Activated B cell treated with CpG ODN at 0.5 μM for 24 hours (primary cell): ENCODE measurements at places on chromosomes 11 and 22.

DNA sequence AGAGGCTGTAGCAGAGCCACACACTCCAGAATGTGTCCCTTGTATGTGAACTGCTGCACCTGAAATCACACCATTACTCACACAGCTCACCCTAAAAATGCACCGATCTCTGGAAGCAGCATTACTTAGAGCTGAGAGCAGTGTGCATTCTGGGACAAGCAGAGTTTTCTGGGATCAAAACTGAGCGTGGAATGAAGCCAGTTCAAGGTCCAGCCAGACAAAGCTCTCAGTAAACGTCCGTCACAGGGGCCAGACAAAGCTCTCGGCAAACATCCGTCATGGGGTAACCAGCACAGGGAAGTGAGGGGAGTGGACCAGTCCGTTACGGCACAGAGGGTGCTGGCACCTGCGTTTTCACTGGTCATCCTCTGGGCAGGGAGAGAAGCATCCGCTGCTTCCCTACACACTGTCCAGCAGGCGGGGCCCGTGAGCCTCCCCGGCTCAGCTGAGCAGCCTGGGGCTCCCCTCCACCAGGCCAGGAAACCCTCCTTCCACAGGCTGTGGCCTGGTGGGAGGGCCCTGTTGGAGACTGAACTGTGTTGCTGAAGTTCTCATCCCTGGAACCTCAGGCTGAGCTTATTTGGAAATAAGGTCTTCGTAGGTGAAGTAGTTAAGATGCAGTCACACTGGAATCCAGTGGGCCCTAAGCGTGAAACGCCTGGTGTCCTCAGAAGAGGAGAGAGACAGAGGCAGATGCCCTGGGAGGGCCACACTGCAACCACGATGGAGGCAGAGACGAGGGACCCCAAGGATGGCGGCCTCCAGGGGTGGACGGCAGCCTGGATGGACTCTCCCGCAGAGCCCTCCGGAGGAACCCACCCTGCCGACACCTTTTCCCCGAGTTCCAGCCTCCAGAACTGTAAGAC is 883.9 kb downstream of the BRD1 start:
- no peak for DNase-seq
- H3K4me3 ChIP-seq: no peak overlapping the region
- H3K4me1 ChIP-seq: no peaks in the 10 kb centered on the region
- H3K36me3 ChIP-seq: no peaks in the 10 kb centered on the region
- no peak overlapping the region for H3K27ac ChIP-seq

GRCh38 chr22:44453441-44454112 is 44.5 kb downstream of the RTL6 start:
- no peaks in the 10 kb centered on the region for H3K36me3 ChIP-seq
- H3K4me3 ChIP-seq: no peak overlapping the region
- H3K27ac ChIP-seq: no peak overlapping the region
- H3K4me1 ChIP-seq: peaks cover 12% of the 10 kb centered on the region
- H3K27me3 ChIP-seq: no peaks in the 10 kb centered on the region

DNA sequence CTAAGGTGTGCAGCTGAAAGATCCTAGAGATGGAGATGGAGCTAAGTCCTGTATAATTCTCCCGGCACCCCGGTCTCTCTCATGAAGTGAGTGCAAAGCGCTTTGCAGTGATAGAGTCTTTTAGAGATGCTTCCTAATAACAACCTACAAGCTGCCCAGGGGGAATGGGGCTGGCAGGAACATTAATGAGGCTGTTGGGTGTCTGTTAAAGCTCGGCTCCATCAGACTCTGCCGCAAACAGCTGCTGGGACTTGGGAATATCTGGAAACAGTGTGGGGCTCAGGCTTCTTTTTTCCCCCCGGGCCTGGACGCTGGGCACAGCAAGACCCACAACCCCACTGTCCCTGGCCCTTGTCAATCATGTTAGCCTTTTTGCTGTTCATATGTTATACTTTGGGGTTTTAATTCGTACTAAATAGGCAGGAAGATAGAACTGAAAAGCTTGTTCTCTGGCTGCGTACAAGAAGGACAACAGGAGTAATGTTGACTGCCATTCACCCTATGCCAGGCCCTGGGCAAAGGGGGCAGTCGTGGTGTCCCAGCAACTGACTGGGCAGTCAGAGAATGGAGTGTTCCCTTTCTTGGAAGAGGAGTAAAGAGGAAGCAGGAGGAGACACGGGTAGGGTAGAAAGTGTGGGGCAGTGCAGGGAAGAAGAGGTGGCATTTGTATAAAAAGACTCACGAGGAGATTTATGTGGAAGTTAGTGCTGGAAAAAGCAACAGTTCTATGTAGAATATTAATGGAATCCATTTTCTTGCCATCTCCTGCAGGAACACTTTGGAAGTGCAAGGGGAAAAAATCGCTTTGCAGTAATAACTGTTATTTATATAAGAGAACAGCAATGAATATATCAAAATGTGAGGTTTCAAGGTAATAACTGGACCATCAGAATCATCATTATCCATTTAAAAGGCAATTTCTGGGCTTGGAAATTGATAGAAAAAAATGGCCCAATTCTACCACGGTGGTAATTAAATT is 232.8 kb downstream of the GRIK4 start:
- no peaks in the 10 kb centered on the region for H3K4me1 ChIP-seq
- H3K27ac ChIP-seq: no peak overlapping the region
- no peak overlapping the region for H3K4me3 ChIP-seq
- DNase-seq: no peak

- H3K27me3 ChIP-seq: no peaks in the 10 kb centered on the region
- no peak overlapping the region for H3K4me3 ChIP-seq
- peaks cover 5% of the 10 kb centered on the region for H3K36me3 ChIP-seq
- H3K4me1 ChIP-seq: peaks cover 22% of the 10 kb centered on the region
- H3K27ac ChIP-seq: no peak overlapping the region
These were observed 65.3 kb downstream of the AMBRA1 start for GRCh38 chr11:46528445-46529094.

DNA sequence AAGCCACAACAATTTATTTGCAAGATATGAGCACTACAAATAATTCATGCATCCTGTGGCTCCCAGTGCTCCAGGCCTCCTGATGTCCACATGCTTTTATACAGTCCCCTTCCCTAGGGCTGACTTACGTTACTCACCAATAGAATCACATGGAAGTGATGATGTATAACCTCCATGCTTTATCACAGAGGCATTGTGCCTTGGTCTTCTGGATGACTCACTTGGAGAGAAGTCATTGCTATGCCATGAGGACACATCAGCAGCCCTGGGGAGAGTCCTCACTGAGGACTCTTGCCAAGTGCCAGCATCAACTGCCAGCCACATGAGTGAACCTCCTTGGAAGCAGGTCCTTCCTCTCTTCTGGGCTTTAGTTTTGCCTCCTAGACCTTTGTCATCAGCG is 22.0 kb upstream of the IGSF9B start:
- H3K36me3 ChIP-seq: no peaks in the 10 kb centered on the region
- H3K27ac ChIP-seq: no peak overlapping the region
- peaks cover 4% of the 10 kb centered on the region for H3K4me1 ChIP-seq
